ENCODE measurements at places on chromosomes 6 and 20.

- DNase-seq = peak; percentile 4
These were observed 34.9 kb upstream of the FOXC1 start for GRCh38 chr6:1574890-1575209.

DNA sequence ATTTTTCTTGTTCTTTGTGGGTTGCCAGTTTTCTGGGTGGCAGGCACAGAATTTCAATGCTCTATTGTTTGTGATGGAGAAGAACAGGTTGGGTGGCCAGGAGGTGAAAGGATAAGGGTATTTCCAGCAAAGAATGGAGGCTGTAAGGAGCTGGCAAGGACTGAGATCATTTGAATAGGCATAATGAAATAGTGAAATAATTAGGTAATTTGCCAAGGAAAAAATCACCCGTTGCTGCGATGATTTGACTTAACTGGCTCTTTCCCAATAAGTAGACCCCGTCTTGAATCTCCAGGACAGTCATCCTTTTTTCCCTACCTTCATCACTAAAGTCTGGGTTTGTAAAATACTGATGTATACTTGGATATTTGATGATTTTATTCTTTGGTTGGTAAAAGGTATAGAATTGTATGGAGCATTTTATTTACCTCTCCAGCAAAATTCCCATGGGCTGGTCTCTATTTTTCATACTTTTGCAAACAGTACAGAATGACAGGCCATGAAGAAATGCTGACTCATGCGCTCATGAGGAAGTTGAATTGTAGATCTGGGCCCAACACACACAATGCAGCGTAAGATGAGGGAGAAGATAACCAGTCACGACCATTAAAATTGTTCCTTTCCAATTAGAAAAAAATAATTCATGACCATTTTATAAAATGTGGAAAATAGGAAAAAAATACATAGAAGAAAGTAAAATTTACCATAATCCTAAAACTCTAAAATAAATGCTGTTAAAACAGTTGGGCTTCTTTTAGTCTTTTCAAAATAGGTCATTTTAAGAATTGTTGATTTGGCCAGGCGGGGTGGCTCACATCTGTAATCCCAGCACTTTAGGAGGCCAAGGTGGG lies 2.4 kb upstream of the GCNT2 start:
- DNase-seq = peak; percentile 54

DNA sequence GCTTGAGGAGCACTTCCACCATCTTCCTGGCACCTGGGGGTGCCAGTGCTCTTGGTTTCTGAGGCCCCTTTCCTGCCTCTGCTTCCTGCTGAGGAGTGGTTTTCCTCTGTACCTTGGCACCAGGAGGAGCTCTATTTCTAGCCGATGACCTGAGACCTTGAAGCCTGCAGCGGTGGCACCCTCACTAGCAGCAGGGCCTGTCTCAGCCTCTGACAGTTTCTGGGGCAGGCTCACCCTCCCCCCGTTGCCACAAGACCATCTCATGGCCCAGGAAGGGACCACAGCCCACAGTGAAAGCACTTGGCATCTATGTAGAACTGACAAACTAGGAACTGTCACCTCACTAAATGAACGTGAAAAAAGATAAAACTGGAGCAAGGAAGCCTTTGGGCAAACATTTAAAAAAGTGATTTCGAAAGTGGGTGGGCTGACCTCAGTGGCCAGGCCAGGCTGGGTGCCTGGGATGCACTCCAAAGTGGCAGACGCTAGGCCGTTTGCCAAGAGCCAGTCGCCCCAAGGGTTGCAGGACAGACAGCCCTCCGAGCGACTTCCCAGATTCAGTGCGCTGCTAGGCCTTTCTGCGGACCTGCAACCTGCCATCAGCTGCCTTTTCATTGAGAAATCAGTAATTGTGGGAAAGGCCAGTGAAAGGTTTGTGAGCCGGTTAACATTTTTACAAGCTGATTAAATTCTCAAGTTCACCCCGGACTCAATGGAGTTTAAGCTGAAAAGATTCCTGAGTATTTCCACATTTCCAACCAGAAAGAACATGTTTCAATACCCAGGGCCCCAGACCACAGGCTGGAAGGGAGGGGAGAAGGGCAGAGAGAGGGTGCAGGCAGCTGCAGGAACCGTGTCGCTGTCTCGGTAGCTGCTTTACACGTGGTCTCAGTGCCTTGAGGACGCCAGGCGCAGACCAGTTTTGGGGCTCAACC lies 303.7 kb downstream of the ESR1 start:
- DNase-seq = peak; percentile 78

DNA sequence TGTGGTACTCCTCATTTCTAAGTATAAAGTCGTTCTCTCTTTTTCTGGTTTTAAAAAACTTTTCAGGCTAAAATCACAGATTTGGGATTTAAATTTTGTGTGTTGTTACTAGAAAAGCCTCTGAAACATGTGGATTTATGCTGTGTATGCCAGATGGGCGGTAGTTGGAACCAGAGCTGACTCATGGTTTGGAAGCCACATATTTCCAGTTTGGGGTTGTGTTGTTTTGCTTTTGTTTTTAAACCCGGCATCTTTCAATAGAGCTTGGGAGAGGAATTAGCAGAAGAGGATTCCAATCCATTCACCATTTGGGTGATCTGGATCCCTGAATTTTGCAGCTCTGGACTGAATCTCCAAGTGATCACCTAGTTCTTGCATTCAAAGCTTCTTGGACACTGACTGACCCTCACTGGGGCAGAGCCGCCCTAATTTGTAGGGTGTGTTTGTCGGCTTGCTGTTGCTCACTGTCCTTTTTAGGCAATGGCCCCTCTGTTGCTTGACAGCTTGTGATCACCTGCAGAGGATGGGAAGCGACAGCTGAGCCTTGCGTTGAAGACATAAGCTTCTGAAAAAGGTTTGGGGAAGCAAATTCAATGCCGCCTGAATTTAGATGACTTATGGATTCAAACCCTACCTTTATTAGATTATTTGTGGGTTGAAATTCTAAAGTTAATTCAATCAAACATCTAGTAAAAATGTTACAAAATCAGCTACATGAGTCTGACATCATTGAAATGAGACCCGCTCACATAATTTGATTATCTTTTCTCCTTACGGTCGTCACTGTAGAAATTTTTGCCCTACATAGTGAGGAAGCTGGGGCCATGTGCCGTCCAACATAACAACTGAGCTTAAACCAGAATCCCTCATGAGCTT lies 79.9 kb upstream of the CD83 start:
- peak; percentile 71 for DNase-seq

- DNase-seq = peak; percentile 69
These were observed 754.4 kb upstream of the MARCKS start for GRCh38 chr6:113102761-113103160.

GRCh38 chr6:161503570-161503969 lies 229.7 kb upstream of the AGPAT4 start:
- DNase-seq = no peak

DNA sequence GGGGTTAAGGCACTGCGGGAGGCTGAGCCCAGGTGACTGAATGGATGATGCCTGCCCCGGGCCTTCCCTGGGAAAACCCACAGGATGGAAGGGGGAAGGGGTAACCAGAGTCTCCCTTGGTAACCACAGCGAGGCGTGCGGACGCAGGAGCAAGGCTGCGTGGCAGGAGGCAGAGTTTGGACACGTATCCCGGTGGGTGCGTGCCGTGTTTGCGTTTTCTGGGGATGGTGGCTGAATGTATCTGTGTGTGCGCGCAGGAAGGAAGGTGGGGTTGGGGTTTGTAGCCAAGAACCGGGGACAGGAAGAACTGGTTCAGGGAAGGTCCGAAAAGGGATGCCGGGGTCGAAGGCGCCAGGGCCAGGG lies 1.8 kb downstream of the MDGA1 start:
- DNase-seq = peak; percentile 49

DNA sequence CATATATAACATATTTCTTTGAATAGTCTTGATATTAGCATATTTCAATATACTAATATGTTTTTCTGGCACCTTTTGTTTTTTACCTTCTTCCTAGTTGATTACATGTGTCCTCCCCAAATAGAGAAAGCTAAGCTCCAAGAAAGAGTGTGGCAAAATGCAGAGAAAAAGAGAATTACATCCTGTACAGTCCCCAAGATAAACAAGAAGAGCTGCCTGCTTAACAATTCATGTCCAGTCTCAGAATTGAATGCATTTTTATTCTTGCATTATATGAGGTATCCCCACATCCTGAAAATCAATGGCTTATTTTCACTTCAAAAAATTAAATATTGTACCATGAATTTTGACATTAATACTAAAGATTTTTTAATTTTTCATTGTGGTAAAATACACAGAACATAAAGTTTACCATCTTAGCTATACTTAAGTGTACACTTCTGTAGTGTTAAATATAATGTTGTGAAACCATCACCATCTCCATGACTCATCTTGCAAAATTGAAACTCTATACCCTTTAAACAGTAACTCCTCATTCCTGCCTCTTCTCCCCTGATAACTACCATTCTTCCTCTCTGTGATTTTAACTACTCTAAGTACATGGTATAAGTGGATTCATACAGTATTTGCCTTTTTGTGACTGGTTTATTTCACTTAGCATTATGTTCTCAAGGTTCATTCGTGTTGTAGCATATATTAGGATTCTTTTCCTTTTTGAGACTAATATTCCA lies 490.3 kb downstream of the COL12A1 start:
- DNase-seq = peak; percentile 71

DNA sequence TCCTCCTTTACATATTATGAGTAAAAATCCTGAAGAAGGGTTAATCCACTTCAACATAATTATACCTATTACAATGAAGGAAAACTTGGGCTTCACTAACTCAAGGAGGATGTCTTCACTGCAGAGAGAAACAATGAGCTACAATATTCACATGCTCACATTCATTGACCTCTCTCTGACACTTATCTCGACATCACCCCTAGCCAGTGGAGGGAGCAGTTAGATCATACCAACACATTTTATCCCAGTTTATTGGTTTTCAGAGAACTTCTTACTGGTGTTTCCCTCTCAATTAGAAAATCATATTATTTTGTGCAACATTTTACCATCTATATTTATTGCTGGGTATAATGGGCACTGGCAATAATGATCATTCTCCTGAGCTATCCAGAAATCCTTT lies 646.5 kb downstream of the TENT5A start:
- peak; percentile 40 for DNase-seq

DNA sequence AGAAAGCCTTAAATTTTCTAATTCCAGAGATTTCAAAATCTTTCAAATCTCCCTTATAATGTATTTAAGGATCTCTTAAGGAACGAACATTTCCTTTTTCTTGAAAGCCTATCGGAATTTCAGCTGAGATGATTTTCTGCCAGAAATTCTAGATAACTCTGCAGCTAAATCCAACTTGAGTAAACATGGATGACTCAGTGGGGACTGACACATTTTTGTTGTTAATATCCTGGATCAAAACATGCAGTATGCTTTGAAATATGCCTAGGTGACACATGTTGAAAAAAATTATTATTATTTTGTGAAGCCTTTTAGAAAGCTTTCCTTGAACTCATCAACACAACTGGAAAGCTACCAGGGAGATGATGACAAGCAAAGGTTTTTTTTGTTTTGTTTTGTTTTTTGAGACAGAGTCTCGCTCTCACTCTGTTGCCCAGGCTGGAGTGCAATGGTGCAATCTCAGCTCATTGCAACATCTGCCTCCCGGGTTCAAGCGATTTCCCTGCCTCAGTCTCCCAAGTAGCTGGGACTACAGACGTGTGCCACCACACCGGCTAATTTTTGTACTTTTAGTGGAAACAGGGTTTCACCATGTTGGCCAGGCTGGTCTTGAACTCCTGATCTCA lies 140.1 kb upstream of the SNX9 start:
- DNase-seq = peak; percentile 43

- no peak for DNase-seq
These were observed 40.7 kb upstream of the FOXQ1 start for GRCh38 chr6:1271071-1271763.

DNA sequence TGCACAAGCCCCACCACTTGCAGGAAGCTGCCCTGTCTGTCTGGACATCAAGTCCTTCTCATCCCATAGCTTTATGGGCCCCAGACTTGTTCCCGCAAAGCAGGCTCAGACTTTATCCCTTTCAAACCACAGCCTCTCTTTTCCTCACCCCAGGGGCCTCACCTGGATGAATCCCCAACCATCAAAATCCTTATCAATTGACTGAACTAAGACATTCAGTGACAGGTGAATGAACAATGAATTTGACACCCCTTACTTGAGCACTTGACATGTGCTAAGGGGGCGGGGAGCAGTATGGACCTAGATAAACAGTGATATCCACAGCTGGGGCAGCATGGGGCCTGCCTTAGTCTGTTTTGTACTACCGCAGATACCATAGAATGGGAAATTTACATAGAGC lies 5.0 kb downstream of the RAB44 start:
- no peak for DNase-seq

DNA sequence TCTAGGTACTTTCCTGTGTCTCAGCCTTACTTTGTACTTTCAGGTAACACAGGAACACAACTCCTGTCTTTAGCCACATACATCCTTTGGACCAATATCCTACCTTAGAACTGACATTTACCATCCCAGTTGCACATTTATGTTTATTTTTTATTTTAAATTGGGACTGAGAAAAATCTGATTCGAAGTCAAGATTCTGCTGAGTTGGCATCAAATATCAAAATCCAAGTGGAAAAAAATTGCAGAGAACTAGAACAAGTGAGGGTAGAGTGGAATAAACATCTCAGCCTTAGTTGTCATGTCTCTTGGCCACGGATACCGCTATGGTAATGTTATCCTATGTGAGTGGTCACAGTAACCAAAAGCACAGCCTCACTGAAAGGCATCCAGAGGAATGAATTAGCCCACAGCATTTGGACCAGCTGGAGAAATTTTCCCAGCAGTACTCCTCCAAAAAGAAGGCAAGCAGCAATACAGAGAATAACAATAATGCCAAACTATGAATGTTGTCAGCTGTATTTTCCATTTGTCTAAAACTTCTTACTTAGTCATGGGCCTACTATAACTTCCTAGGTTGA lies 17.6 kb upstream of the EYA4 start:
- DNase-seq = no peak

DNA sequence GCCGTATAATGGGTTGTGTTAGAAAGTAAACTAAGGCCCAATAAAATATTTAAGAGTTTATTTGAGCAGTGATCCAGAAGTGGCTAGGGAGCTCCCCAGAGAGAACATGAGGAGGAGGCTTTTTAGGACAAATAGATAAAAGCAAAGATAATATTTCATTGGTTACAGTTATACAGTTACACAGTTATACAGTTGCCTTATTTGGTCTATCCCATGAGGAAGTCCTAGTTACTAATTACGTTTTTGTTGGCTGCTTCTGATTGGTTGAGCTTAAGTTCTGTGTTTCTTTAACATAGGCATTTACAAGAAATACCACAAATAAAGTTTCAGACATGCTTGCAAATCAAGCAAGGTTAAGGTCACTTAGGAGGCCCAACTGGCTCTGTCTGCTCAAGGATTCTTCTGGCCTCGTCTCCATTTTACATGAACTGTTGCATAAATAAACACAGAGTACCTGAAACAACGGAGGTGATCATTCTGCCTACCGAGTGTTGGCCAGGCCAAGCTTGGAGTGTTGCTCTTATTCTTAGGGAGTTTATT lies 7.0 kb downstream of the UBD start:
- peak; percentile 76 for DNase-seq

DNA sequence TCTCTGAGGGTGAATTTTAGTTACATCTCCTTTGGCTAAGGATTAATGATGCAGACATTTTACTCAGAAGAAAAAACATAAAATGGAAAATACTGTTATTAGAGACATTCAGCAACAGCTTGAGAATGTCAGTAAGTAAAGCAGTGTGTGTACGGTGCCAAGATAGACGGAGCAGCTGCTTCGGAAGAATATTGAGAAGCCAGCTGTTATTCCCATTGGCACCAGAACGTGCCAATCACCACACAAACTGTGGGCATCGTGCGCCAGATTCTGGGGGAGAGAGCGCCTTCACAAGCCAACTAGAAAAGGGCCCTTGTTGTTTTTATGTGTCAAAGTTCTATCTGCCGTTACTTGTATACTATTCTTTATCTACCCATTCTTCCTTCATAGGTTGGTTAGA lies 163.4 kb downstream of the MTFR2 start:
- DNase-seq = no peak

GRCh38 chr6:11278207-11278559 lies 45.7 kb upstream of the NEDD9 start:
- DNase-seq = no peak

All from EH (cell line).